Tibial nerve (tissue), 4 donors: ENCODE measurements at places on chromosomes 16 and 17.
A peak's percentile ranks its signal among the peaks of the same experiment; 100 is the strongest.

DNA sequence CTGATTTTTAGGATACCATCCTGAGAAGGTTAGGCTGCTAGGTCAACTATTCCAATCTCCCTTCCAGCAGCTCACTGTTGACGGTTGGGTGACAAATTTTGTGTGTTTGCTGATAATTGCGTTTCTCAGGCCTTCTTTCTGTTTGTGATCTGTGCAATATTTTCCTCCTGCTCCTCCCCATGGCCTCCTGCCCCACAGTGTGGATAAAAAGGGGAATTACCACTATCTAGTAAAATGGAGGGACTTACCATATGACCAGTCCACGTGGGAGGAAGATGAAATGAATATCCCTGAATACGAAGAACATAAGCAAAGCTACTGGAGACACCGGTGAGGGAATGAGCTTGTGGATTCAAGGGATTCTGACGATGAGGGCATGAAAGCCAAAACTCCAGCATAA is 9.2 kb downstream of the CHD3 start:
- DNase-seq: no peak

DNA sequence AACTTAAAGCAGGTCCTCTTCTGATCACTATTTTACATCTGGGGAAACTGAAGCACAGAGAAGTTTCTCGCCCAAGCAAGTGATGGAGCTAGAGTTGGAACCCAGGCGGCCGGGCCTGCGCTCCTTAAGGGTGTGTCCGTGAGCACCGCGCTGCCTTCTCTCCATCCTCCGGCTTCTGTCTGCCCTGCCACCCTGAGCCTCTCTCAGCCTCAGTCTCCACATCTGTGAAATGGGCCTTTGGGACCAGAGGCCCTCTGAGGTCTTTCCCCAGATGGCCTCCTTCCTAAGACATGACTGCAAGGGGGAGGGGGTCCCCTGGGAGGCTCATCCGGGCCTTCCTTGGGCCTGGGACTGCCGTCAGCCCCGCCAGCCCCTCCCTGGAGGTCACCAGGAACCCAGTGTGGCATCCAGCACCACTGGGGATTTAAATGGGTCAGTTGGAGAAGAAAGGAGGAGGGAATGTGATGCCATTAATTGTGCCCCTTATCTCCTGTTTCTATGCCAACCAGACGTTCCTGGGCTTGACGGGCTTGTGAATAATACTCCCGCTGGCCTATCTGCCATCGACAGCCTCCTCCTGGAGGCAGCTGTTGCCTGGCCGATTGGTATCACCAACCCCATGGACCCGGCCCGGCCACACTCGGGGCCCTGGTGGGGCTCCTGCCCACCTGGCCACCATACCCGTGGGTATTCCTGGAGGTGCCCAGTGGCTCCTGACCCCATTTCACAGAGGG is 5.1 kb downstream of the ZFPM1 start:
- DNase-seq: no peak

DNA sequence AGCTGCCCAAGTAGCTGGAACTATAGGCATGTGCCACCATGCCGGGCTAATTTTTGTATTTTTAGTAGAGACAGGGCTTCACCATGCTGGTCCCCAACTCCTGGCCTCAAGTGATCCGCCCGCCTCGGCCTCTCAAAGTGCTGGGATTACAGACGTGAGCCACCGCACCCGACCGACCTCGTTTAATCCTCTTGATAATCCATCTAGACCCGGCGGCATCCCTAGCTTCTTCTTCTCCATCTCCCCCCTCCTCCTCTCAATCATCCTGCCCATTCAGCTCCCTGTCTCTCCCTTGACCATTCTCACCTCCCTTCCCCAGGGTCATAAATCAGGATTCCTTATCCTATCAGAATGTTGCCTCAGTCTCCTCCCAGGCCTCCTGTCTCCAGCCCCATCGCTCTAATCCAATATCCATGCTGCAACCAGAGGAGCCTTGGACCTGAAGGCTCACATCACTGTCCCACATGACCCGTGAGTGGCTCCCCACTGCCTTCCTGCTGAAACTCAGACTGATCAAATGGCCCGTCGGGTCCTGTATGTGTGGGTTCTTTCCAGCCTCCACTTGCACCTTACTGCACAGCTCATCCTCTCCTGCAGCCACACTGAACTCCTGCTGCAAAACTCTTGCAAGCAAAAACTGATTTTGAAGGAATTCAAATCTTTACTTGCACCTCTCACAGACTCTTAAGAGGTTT is 74.1 kb upstream of the CDH5 start:
- DNase-seq: no peak

DNA sequence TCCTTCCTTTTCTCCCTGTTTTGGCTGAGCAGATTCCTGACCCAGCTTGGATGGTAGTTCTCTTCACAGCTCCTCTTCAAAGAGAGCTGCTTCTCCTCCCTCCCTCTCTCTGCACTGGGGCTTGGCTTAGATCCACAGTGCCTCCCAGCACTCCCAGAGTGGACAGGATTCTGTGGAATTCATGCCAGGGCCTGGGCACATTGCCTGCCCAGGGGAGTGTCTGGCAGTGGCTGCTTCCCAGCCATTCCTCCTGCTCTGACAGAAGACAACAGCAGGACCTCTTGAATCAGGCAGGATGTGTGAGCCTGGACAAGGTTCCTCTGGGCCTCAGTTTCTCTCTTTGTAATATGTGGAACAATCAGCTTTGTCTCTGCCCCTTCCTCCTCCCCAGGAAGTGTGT is 4.5 kb upstream of the MMP28 start:
- DNase-seq: no peak

DNA sequence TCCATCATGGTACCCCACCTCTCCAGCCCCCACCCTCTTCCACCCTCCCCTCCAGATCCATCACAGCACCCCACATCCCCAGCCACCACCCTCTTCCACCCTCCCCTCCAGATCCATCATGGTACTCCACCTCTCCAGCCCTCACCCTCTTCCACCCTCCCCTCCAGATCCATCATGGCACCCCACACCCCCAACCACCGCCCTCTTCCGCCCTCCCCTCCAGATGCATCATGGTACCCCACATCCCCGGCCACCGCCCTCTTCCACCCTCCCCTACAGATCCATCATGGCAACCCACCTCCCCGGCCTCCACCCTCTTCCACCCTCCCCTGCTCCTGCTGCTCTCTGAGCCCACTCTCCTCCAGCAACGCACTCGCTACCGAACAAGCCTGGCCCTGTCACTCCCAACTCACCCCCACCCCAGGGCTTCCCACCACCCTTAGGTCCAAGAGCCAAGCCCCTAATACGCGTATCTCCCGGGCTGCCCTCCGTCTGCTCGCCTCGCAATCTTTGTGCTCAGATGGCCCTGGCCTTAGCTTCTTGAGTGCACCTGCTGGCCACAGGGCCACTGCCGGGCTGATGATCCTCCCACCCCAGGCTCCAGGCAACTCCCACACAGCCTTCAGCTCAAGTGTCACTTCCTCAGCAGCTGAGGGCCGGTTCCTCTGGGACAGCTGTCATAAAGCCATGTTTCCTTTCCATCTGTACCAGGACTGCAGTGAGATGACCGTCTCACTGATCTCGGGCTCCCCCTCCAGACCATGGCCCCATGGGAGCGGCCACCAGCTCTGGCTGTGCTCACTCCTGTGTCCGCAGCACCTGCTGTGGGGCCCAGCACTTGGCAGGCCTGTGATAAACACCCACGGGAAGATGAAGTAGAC is 25.5 kb downstream of the KDM8 start:
- DNase-seq: no peak

DNA sequence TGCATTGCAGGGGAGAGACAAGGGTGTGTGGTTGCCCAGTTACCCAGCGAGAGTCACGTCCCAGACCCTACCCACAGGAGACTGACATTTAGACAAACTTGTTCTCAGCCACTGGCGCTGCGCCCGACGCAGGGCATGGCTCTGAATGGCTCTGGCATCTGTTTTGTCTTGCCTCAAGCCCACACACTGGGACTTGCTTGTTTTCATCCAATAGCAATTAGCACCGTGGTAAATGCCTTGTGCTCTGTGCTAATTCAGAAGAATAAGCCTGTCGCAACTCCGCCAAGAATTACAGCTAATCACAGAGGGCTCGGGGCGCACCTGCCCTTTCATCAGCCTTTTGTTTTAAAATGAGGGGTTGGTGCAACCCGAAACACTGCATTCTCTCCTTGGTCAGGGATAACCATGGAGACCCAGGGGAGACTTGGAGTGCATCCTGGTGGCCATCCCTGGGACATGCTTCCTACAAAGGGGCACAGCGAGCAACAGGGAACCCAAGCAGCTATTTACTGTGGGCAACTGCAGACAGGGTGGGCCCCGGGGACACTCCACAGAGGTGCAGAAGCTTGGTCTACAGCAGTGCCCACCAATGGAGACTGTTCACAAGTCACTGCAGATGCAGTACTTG is 220.6 kb upstream of the ZFHX3 start:
- no peak for DNase-seq

DNA sequence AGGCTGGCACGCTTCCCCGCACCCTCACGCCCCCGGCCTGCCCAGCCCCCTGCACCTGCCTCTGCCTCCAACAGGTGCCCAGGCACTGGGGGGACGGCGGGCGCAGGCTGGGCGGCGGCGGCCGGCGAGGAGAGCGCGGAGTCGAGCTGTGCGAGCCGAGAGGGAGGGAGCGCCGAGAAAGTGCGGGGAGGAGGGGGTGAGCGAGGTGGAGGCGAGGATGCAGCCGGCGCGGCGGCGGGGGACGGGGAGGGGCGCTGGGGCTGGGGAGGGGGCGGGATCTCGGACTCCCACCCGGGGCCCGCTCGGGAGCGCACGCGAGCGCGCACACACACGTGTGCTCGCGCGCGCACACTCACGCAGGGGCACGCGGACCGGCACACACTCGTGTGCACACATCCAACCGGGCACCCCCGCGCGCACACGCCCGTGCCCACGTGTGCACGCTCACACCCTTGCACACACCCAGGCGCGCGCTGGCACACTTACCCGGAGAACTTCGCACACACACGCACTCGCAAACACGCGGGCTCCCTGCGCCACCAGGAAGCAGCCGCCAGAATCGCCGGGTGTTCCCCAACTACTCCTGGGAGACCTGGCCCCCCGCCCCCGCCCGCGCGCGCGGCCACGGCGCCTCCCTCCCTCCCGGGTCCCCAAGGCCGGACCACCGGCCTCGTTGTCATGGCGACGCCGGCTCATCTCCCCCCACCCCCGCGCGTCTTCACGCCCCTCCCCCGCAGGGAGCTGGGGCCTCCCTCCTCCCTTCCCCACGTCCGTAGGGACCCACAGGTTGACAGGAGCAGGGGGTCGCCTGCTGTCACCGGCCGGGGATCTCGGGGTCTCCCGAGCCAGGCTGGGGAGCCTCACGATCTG is at the start of gene DOC2A:
DOC2A (minus strand) TSS at position 184 of the 870 bp plus-strand sequence. CDS start 805 bp downstream, outside the sequence.
- no peak for DNase-seq

DNA sequence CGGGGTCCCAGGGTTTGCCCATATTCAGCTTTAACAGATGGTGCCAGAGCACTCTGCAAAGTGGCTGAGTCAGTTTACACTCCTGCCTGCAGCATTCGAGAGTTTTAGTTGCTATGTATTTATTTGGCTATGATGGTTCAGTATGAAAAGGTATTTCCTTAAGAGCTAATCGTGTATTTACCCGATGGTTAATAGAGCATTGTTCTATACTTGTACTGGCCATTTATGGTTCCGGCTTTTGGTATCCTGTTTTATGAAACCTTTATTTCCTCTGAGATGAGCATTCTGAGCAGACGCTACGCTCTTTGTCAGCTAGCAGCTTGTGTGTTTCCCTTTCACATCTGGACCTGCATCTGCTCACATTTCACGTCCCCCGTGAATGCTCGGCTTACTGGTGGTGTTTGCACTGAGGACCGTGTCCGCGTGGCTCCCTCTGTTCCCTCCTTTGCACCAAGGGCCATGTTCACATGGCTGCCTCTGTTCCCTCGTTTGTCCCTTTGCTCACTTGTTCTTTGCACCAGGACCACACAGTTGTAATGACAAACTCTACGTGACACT is 149.1 kb upstream of the CHMP6 start:
- no peak for DNase-seq

DNA sequence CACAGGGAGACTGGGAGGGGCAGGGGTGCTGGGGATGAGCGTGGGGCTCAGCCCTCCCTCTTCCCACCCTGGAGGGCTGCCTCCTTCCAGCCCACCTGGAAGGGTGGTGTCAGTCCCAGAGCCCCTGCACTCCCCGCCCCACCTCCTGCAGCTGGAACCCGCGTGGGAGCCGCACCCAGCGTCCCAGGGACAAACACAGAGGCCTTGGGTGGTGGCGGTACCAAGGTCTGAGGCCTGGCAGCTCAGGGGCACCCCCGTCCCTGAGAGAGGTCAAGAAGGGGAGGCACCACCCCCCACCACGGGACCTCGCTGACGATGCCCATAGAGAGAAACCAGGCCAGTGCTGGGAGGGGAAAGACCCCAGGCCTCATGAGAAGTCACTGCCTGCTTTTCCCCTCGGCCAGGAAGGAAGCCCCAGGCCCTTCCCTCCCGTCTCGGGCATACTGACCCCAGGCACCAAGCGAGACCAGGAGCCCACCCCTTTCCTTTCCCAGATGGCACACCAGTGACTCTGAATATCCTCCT is 4.1 kb downstream of the HS3ST6 start:
- DNase-seq: no peak

GRCh38 chr16:11133344-11133943 is 122.6 kb downstream of the SOCS1 start:
- peak; percentile 79 for DNase-seq

DNA sequence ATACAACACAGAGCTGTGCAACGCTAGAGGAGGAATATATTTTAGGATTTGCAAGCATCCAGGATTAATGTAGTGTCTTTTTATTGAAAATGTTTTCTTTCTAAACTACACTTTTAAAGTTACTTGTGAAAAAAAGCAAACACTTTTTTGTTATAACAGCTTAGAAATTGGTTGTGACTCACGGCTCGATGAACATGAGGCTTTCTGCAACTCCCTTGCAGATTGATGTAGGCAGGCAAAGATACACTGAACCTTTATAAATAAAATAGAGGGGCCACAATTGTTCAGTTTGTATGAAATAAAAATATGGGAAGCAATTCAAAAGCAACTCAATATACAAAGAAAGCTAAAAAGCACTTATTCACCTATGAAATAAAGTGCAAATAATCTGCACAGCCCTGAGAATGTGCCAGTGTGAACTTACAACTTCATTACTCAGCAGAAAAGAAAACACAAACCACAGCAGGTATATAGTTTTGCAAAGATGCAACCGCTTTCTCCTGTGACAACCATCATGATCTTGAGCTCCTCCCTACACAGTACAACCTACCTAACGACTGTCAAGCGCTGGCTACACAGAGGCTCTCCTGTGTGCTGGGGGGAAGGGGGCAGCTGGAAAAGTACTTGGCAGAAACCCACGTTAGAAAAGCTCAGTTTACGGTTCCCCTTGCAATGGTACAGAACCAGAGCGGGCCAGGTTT is 948 bp downstream of the LUC7L start:
- DNase-seq: no peak

DNA sequence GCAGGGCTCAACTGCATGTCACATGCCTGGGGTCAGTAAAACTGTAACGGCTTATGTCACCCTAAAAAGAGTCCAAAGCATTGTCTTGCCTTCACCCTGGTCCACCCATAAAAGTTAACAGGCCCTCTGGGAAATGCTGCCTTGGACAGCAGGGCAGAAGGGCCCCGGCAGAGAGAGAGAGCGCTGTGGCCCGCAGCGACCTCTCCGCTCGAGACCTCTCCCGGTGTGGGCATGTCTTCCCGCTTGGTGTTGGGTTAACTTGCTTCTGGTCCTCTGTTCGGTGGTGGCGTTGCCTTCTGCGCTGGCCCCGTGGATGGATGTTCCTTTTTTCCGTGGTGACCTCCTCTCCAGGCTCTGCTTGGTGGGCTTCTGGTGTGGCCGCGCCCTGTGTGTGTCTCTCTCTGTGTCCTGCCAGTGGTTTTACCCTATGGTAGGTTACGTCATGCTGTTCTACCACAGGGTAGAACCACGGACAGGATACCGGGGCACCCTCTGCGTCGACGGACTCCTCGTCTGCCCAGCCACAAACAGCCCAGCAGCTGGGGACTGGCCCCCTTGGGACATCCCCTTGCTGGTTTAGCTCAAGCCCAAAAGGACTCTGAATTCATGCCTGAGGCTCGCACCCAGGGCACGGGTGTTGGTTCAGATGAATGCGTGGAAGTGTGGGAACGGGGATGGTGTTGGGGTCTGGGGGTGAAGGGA is 18.3 kb upstream of the CLEC18A start:
- DNase-seq: no peak
